ENCODE measurements at places on chromosomes 7 and 10. TPM values are rescaled to one million over a fixed set of nuclear protein-coding genes. Genes with fewer than 3 reads are reported as not detected.

Gene ANKRD16
- total RNA-seq: 6.1 TPM

DNA sequence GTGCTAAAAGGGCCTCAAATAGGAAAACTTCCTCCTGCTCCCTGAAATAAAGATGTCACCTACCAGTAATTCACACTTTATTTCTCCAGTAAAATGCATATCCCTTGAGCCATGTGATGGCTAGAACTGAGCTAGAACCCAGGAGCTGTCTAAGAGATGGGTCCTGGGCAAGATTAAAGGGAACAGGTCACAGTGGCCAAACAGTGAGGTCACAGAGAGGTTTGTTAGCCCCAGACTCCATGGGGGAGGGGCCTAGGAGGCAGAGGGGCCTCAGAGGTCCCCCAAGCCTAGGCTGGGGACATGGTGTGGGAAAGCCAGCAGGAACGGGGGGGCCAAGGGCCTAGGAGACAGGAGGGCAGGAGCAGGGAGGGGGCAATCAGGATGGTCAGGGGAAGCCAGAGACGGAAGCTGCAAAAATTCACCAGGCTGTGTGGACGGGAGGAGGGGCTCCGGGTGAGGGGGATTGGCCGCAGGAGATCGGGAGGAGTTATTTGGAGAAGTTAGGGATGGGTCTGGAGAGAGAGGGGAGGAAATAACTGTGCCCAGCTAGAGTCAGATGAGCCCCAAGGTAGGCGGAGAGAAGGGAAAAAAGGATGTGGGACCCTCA, 3.3 kb downstream of the FBXO24 start:
- DNase-seq: no peak

Gene LFNG
- total RNA-seq: 9.4 TPM

Gene DNA2
- total RNA-seq: 39.1 TPM

DNA sequence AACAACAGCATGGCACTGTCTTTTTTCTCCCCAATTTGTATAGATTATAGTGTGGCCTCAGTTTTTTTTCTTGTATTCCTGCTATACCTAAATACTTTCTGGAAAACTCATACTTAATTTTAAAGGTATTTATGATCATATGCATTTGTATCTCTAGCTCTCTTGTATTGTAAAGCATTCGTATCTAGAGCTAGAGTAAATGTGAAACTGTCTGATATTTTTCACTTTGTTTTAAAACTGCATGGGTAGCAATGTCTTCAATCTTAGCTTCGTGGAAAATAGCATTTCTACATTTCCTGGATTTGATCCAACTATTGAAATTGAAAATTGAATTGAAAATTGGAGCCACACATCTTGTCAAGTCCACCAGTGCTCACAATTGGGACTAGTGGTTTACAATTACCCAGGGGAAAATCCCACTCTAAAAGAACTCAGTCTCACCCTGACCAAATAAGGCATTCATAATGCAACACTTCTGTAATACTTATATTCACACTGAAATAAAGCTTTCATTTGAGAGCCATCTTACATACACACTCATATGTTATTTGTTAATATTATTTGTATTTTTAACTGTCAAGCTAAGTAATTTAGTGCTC, 51.3 kb upstream of the KLF6 start:
- no peak for DNase-seq

Measured in frontal cortex (tissue), 4 donors.